ENCODE measurements at places on chromosomes 11 and 22.

DNA sequence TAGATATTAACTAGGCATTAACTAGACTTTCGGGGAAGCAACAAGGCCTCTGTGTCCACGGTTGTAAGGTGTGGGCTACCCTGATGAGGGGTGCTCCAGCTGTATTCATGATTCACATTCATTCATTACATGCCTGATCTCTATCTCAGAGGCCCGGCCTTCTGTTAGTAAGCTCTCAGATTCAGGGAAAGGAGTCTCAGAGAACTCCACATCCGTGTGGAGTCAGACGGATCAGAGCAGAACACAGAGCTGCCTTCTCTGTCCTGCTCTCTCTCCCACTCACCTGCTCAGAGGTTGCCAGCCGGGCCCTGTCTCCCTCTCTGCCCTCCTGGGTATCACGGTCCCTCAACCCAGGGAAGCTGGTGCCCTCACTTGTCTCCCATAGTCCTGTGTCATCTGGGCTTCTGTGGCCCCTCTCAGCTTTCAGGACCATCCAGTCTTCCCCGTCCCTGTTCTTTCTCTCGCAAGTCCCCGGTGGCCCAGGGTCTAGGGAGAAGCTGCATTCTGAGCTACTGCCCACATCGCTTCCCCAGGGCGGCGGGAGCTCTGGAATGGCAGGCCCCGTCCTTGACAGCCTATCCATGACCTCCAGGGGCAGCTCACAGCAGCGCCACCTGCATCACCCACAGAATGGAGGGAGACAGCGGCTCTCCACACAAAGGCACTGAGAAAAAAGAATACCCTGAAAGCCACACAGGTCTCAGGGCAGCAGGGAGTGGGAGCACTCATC, 4.3 kb downstream of the TP53AIP1 start:
- DNase-seq, result no peak

DNA sequence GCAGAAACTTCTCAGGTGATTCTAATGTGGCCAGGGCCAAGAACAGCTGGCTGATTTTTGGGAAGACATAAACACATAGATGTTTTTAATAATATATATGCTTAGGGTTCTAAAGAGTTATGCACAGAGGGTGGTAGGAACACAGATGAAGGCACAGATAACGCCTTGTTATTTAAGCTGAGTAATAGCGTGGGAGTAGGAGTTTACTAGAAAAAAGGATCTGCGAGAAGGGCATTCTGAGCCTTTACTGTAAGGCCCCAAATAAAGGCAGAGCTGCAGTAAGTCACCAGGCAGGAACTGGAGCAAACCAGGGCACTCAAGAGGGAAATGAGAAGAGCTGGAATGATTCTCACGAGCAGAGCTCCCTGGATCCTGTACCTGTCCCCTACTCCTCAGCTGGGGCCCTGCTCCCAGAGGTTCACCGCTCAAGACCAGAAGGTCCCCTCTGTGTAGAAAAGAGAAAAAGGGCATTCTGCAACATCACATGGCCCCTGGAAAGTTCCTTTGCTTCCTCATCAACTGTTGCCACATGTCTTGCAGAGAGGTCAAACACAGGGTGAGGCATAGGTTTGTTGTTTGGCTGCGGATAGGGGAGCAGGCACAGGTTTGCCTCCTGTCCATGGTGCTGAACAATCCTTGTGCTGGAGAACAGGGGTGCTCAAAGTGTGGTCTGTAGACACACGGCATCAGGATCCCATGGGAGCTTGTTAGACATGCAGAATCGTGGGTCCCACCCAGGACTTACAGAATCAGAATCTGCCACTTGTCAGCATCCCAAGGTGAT, 125.7 kb downstream of the TENM4 start:
- DNase-seq, result no peak

DNA sequence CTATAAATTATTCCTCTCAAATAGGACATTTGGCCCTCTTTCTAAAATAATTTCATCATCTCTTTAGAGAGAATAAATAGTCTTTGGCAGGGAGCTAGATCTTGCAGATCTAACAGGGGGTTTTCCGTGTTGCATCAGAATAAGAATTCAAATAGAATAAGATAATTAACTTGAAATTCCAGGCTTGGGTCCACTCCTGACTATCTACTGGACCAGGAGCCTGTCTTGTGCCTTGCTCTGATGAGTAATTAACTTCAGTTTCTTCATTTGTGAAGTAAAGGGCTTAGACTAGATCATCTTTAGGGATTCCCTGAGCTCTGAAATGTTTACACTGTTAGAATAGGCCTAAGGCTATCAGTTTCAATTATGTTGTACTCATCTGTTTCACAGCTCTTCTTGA, 23.5 kb upstream of the TMEM123 start:
- no peak for DNase-seq

DNA sequence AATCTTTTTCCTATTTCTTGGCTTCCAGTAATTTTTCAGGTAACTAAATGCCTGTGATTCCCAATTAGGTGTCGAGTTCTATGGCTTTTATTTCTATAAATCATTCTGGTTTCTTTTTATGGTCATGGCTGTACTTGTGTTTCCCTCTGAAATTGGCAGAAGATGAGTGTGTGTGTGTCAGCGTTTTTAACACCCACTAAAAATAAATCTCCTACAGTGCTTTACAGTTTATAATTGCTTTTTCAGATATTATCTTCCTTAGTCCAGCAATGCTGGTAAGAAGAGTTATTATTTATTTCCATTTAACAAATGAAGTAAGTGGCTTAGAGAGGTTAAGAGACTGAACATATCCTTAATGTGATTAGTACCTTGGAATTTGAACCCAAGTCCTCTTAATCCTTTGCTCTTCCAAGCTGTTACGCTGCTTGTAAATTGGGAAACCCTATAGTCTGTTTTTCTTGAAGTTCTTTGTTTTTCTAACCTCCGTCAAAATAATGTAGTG, 125.2 kb downstream of the TEAD1 start:
- DNase-seq, result no peak

GRCh38 chr22:21449531-21450319, 17.5 kb upstream of the TMEM191C start:
- no peak for DNase-seq

DNA sequence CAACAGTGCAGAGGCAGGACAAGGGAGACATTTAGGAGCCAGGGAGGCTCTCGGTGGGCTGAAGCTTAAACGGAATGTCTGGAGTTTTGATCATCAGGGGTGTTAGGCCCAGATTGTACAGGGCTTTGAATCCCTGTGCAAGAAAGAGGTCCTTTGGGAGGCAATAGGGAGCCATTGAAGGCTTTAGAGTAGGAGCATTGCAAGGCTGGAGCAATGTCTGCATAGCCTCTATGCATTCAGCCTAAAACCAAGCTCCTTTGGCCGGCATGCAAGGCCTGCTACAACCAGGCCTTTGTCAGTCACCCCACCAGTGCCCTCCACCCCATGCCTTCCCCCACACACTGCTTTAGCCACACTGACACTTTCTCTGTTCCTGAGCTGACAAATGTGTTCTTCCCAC, 47.4 kb upstream of the FGF3 start:
- no peak for DNase-seq

DNA sequence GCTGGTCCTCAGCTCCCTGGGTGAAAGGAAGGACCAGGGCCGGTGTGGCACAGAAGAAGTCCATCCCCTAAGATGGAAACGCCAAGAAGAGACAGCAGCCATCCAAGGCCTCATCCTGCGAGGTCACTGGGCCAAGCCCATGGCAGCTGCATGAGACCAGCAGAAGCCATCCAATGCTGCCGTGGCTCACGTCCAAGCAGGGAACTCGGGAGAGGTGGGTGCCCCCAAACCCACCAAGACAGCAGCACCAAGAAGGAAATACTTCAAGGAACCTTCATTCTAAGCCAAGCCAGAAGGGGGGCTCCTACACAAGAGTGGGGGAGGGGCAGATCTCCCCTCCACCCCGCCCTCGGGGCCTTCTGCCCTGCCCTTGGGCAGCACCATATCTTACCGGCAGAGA, 49.6 kb downstream of the IGSF9B start:
- no peak for DNase-seq

- DNase-seq, result no peak
Measured at GRCh38 chr11:87036756-87037449, 831 bp upstream of the TMEM135 start.

DNA sequence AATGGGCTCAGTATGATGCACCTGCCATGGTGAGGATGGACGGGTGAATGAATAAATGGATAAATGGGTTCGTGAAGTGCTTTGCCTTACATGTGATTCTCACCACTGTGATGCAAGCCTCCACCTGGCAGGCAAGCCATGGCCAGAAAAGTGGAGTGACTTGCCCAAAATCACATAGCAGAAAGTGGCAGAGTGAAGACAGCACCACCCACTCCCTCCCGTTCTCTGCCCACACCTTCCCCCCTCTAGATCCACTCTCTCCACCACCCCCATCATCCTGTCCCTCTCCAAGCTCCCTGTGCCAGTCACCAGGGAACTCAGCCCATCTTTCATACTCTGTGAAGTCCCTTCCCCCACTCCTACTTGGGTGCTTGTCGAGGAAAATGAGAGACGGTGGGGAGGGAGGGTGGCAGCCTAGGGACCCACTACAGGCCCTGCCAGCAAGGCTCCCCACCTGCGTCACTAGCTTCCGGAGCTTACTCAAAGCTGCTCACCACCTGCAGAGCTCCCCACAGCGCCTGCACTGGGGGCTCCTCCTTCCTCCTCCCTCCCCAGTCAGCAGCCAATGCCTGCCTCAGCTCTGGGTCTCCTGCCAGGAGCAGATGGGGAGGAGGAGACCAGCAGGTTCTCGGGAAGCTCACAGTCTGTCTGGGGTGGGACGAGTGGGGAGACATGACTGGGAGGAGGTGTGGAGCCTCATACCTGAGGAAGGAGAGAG, 82.3 kb downstream of the PDE2A start:
- no peak for DNase-seq

DNA sequence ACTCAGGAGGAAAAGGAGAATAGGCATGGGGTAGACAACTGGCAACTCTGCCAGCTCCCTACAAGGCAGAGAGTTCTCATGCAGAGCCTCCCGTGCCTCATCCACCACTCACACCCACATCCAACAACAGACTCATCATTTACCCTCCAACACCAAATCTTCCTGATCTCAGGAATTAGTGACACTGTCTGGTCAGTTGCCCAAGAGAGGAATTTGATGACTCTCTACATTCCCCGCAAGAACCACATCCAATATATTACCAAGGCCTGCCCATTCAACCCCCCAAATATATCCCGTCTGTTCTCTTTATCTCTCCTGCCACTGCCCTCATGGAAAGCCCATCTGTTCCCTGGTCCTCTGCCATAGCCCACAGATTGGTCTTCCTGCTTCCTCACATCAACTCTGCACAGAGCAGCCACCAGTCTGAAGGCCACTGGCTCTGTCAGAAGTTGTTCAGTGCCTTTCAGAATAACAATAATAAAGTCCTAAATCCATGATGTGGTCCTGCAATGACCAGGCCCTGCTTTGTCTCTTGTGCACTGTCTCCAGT, 57.5 kb upstream of the CD82 start:
- DNase-seq, result no peak

DNA sequence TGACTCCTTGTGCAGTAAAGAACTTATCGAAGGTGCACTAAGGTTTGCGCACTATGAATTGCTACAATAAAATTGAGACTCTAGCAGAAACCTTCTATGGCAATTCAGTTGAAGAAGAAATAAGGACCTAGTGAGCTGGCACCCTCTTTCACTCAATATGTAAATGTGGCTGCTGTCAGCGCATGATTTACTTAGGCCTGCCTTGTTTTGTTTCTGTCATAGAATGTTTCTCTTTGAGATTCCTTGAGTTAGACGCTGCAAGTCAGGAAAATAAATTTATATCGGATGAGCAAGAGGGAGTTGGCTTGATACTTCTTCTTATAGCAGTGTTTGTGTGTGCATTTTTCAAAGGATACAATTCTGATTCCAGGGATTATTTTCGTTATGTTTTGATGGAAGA, 322.1 kb downstream of the BLID start:
- no peak for DNase-seq

DNA sequence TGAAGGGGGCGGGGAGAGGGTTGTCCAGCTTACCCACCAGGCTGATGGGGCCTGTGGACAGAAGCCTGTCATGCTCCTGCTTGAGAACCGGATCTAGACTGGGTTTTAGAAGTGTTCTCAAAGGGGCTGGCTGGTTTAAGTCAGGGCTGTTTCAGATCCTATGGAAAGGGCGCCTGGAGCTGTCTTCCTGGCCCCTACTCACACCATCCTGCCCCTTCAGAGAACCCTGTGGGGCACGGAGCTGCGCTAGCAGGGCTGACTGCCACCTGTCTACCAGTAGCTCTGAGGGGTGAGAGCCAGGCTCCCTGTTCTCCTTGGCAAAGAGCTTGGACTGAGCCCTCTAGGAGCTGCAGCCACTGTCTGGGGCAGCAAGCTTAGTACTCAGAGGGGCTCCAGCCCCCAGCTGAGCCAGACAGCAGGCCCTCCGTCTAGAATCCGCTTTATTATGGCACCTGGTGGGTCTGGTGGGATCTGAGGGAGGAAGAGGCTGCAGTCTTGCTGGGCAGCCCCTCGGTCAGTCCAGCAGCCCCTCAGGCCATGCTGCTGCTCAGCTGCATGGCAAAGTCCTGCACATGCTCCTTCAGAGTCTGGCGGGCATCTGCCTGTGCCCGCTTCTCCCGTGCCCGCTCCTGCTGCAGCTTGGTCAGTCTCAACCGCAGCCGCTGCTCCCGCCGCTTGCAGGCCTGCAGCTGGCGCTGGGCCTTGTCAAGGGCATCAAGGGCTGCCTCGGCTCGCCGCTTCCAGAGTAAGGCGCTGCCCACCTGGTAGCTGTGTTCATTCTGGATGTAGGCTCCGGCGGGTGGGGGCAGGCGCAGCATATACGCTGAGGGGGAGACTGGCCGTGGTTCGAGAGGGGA, 2.3 kb downstream of the THAP7 start:
- no peak for DNase-seq

DNA sequence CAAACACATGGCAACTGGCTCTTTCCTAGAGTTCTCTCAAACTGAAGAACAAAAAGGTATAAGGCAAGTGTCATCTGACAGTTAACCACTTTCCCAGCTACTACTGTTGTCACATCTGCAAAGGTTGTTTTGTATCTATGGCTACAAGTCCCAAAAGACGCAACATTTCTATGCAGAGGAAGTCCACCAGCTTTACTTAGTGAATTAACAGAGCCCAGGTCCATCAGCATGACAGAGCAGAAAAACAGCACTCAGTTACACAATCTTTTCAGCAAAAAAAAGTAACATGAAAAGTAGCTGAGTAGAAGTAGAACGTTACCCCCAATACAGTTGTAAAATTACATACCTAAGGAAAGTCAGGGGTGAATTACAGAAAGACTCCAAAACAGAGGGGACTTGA, 12.1 kb downstream of the CPSF7 start:
- DNase-seq, result no peak

GRCh38 chr11:72569966-72570892, 104.0 kb downstream of the PDE2A start:
- DNase-seq, result no peak

DNA sequence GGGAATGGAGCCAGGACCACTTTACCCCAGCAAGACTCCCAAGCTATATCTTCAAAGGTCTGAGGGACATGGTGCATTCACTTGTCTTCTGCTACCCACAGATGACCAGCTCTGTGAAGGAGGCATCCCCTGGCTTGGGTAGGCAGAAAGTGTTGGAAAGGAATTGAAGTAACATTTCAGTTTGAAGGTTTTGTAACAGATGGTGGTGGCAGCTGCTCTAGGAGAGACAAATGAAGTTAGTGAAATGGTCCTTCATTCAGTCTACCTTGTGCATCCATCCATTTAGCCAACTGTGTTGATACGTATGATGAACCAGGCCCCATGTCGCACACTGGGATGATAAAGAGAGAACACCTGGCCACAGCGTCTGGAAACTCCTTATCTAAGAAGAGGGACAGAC, 140.5 kb downstream of the COMMD9 start:
- DNase-seq, result no peak

- DNase-seq, result no peak
Measured at GRCh38 chr22:35912658-35913057, 116.0 kb downstream of the RBFOX2 start.

- peak; percentile 28 for DNase-seq
Measured at GRCh38 chr11:36258730-36259360, 30.4 kb downstream of the COMMD9 start.

- DNase-seq, result no peak
Measured at GRCh38 chr11:47495011-47495855, 46.3 kb upstream of the RAPSN start.
